Stimulated activated CD8-positive, alpha-beta memory T cell treated with anti-CD3 and anti-CD28 coated beads, Interleukin-15, amount 100 ng/mL, for 48 hours (primary cell): ENCODE measurements at places on chromosomes 2 and 18.

GRCh38 chr18:54396760-54397159 is 39.1 kb downstream of the C18orf54 start:
- no peak for DNase-seq

DNA sequence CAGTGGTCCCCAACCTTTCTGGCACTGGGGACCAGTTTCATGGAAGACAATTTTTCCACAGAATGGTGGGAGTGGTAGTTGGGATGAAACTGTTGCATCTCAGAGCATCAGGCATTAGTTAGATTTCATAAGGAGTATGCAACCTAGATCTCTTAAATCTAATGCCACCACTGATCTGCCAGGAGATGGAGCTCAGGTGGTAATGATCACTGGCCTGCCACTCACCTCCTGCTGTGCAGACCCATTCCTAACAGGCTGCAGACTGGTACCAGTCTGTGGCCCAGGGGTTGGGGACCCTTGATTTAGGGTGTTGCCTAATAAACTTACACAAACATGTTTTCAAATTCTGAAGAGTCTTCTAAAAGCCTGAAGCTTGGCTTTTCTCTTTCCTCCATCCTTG is 261.3 kb downstream of the CDH19 start:
- DNase-seq = no peak

- DNase-seq = no peak
Measured at GRCh38 chr18:75527848-75528685, 100.6 kb upstream of the SMIM21 start.

DNA sequence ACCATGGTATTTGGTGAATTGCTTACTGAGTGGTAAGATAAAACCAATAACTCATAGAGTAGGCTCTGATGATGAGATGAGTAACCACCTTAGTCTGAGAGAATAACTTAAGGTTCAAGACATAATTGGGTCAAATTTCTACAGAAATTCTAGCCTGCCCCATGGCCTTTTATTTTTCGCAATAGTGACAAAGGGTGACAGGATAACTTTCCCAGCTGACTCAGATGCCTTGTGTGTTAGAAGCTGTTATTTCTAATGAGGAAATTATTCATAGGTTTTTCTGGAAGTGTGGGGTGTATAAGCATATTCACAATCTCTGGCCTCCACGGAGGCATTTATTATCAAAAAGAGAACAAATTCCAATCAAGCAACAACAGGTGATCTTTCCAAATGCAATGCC is 159.0 kb downstream of the NUP35 start:
- DNase-seq = no peak

- DNase-seq = no peak
Measured at GRCh38 chr2:162480067-162480466, 136.1 kb downstream of the GCA start.

GRCh38 chr18:46632401-46633071 is 24.5 kb downstream of the LOXHD1 start:
- DNase-seq = no peak

- DNase-seq = peak; percentile 44
Measured at GRCh38 chr2:173149491-173149890, 73.8 kb downstream of the MAP3K20 start.

DNA sequence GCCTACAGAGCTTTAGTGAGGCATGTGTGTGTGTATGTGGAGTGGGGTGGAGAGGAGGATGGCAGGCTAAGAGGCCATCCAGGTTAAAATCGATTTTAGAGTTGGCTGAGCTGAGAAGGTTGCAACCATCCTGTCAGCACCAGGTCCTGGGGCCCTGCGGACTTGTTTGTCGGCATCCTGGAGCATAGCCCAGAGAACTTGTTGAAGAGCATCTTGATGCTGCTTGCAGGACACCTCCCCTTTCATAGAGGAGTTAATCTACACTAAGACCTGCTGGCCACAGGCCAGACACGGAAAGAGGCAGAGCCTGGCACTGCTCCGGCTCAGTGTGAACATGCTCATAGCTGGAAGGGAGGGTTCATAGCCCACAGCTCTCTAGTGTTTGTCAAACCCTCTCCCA is 72.1 kb upstream of the RGPD5 start:
- DNase-seq = no peak

DNA sequence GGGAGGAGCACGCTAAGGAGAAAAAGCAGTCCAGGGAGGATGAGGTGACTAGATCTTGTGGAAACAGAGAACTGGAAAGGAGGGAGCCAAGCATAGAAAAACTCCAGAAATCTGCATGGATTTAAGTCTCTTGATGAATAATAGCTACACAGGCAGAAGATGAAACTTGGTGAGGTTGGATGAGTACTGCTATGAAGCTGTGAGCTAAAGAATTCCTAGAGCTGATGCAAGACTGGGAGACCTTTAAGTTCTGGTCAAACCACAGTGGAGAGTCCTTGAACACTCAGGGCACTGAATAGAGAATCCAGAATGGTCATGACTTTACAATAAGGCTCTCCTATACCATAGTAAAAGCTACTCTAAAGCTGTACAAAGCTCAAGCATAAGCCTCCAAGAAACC is 18.4 kb upstream of the PIEZO2 start:
- DNase-seq = no peak

- no peak for DNase-seq
Measured at GRCh38 chr2:98757904-98758421, 27.0 kb upstream of the MGAT4A start.

- DNase-seq = no peak
Measured at GRCh38 chr18:62937065-62937464, 221.7 kb downstream of the PHLPP1 start.

GRCh38 chr2:223450246-223450645 is 151.9 kb downstream of the SCG2 start:
- DNase-seq = no peak

DNA sequence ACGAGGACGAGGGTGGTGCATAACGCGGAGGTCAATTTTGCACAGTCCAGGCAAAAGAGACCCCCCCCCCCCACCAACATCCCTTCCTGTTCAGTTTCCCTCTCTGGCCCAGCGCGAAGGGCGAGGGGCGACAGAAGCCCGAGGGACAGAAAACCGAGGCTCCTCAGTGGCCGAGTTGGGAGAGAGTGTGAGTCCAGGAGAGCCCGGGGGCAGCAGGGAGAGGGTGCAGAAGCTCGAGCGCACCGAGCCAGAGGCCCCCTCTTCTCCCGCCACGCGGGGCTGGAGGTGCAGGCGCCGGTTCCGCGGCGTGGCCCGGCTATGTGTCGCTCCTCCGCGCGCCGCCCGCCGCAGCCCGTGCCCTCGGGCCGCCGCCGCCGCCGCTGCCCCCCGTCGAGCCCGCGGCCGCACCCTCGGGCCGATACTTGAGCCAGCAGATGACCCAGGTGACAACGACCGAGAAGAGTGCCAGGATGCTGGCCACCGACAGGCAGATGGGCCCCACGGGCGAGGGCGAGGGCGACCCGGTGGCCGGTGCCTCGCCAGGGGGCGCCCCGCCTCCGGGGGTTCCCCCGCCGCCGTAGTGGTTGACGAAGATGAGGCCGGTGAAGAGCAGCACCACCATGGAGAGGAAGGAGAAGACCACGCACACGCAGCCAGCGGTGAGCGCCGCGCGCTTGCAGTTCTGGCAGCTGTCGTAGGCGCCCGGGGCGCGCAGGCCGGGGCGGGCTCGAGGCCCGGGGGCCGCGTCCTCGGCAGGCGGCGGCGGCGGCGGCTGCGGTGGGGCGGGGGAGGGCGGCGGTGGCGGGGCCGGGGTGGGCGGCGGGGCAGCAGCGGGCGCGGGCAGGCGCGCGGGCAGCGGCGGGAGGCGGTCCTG is 20.2 kb upstream of the PAX3 start:
- no peak for DNase-seq

- no peak for DNase-seq
Measured at GRCh38 chr18:70154591-70155194, 50.8 kb downstream of the RTTN start.

- no peak for DNase-seq
Measured at GRCh38 chr2:232137356-232138147, 176.0 kb downstream of the DIS3L2 start.

- no peak for DNase-seq
Measured at GRCh38 chr2:177127821-177128220, 84.8 kb upstream of the HNRNPA3 start.

- no peak for DNase-seq
Measured at GRCh38 chr18:63071701-63072141, 247.8 kb downstream of the BCL2 start.

- no peak for DNase-seq
Measured at GRCh38 chr2:73072416-73072815, 904 bp upstream of the SFXN5 start.

DNA sequence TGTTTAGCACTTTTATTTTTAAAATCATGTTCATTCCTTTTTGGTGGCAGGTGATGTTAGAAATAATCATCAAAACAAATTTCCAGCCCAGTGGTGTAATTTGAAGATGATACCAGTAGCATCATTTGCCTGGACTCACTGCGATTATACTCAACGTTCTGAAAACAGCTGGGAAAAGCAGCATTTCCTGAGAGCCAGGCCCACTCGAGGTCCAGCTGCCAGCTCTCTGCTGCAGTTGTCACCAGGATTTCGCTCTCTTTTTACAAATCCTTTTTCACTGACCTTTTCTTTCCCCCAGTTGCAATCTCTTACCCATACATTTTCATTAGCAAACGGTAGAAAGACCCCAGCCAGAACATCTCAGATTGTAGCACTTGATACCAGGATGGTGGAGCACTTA is 110.6 kb upstream of the LYPD1 start:
- DNase-seq = no peak

DNA sequence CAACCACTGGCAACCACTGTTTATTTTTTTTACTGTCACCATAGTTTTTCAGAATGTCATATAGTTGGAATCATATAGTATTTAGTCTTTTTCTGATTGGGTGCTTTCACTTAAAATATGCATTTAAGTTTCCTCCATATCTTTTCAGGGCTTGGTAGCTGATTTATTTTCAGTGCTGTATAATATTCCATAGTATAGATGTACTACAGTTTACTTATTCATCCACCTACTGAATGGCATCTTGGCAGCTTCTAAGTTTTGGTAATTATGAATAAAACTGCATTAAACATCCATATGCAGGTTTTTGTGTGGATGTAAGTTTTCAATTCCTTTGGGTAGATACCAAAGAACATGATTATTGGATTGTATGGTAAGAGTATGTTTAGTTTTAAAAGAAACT is 23.0 kb downstream of the CFAP221 start:
- DNase-seq = no peak

DNA sequence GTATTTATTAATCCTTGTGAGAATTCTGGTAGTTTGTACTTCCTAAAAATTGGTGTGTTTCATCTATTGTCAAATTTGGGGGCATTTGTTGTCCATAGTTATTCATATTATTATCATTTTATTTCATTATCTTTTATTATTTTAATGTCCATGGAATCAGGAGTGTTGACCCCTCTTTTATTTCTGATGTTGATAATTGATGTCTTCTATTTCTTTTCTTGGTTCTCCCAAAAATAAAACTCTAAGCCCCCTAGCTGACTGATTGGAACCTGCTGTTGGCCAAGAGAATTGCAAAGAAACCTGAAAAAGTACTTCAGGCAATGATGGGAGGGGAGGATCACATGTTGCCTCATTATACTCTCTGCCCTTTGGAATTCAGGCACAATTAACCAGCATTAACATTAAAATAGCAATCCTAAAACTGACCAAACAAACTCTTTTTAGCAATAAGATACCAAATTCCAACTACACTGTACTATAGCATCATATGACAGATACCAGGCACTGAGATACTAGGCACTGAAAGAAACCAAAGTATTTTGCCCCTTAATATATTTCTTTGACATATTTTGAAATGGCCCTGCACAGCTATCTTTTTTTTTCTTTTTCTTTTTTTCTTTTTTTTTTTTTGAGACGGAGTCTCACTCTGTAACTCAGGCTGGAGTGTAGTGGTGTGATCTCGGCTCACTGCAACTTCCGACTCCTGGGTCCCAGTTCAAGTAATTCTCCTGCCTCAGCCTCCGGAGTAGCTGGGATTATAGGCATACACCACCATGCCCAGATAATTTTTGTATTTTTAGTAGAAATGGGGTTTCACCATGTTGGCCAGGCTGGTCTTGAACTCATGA is 1097.2 kb upstream of the CNTNAP5 start:
- DNase-seq = no peak

- DNase-seq = no peak
Measured at GRCh38 chr2:24342110-24342910, 18.0 kb downstream of the ITSN2 start.

DNA sequence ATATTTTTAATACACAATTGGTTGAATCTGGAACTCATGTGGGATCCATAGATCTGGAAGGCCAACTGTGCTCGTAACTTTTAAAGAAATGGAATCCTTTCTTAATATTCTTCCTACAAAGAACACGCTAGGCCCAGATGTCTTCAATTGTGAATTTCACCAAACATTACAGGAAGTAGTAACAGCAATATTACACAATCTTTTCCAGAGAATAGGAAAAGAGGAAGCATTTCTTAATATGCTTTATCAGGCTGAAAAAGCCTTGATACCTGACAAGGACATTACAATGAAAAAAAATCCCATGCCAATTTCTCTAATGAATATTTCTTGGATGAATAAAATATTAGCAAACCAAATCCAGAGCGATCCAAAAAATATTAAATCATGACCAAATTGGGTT is 80.3 kb upstream of the HAAO start:
- DNase-seq = no peak

- no peak for DNase-seq
Measured at GRCh38 chr2:20976527-20976926, 67.3 kb downstream of the APOB start.

DNA sequence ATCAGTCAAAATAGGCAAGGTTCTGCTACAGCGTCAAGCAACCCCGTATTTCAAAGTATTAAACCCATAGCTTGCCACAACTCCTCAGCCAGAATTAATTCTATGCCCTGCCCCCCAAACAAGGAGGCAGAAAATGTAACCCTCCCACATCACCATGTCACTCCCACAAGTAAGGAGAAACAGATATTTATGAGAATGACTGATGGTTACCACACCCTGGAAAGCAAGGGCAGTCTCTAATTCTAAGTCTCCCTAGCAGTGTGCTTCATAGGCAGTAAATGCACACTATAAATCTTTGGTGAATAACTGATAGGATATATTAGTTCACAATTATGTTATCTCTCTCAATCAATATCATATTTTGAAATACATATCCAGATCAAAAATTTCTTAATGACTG is 228.0 kb upstream of the SLC14A2 start:
- DNase-seq = no peak
